ENCODE measurements at places on chromosomes 5 and 9.

GRCh38 chr5:6995115-6995514 lies 281.9 kb downstream of the TENT4A start:
- ATAC-seq, result no peak

DNA sequence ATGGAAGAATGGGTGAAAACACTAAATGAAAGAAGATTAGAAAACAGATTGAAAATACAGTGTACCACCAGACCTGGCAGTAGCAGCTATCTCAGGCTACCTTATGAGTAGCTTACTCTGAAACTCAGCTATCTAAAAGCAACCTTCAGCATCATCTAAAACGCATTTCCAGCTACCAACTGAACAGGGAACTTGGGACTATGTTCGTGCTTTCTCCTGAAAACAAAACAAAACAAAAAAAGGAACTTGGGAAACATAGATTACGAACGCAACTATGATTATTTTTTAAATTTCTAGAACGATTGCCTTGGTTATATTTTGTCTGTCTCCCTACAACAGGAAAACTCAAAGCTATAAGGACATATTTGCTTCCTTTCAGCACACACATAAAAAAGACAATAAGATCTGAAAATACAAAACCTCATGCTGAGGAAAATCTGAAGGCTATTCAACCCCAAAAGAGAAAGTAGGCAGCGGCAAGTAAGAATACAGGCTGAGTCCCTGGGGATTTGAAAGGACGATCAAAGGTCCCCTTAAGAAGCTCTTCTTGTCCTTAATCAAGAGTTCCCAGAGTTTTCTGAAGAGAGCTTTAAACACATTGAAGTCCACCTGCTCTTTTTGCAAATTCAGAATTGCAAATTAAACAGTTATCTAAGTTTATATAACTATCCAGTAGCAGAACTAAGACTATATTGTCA lies 53.4 kb downstream of the OR2K2 start:
- no peak for ATAC-seq

DNA sequence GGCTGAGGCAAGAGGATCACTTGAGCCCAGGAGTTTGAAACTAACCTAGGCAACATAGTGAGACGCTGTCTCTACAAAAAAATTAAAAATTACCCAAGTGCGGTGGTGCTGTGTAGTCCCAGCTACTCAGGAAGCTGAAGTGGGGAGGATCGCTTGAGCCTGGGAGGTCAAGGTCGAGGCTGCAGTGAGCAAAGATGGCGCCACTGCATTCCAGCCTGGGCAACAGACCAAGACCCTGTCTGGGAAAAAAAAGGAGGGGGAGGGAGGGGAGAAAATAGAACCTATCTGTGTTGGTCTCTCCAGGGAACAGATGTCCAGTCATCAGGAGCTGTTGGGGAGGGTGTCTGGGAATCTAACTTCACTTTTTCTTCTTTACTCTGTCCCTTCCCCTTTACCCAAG lies 24.3 kb downstream of the MAT2B start:
- no peak for ATAC-seq

- ATAC-seq, result peak; percentile 52
Measured at GRCh38 chr5:14581891-14582796, 552 bp downstream of the OTULINL start.
